Stimulated activated CD8-positive, alpha-beta memory T cell treated with anti-CD3 and anti-CD28 coated beads, Interleukin-2, amount 100 ng/mL, for 1 hour (primary cell): ENCODE measurements at places on chromosomes 5 and 9.

DNA sequence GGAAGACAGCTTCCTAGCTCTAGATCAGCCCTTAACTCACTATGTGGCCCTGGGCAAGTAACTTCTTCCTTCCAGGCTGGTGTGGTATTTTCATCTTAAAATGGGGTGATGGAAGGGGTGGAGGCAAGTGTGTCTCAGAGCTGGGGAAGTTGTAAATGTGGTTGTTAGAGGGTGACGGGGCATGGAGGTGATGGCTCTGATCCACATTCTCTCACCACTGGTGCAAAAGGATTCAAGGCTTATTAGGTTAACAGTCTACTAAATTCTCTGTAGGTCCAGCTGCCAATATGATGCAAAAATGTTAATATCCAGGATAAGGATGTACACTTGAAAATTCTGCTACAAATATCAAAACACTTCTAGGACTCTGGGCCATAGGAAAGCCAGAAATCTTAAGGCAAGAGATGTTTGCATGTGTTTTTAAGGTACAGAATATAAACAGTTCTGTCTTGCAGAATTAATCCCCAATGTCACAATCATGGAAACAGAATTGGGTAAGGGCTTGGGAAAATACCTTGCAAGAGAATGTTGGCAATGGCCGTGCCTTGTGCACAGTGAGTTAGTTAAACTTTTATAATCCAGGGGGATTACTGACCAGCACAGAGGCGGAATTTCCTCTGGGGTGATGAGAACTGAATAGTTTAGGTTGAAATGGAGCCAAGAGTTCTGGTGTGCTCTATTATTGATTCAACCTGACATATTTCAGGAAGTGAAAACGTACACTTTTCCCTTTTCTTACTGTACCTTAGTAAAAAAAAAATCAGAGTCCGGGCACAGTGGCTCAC lies 19.8 kb downstream of the TNFSF15 start:
- no peak for DNase-seq

DNA sequence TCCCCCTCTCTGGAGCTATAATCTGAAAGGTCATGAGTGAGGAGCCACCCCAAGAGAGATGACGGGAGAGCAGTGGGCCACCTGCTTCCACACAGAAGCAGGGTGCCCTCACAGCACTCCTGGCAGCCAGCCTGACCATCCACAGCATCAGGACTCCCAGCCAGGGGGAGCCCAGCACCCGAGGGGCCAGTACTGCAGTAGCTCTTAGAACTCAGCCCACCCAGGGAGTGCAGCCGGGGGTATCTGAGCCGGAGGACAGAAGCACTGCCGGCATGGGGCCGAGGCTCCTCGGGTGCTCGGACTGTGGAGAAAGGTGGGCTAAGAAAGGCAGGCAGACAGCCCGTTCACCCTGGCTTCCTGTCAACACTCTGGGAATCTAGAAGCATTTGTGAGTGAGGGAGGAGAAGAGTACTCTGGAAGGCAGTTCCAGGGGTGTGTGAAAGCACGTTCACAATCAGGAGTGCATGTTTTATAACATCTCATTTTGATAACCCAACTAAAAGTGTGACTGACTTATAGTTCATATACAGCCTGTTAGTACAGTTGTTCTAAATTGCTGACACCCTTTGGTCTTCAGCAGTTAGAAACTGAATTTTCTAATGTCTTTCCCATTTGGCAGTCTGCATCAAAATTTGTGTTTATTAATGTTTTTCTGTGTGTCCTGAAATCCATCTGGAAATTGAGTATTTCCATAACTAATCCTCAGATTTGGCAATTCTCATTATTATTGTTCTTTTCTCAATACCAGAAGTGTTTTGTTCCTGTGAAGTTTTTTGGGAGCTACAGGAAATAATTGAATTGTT lies 25.9 kb upstream of the ASPN start:
- no peak for DNase-seq

- DNase-seq = no peak
Observed at GRCh38 chr5:162801235-162801634, 636.2 kb upstream of the CCNG1 start.

DNA sequence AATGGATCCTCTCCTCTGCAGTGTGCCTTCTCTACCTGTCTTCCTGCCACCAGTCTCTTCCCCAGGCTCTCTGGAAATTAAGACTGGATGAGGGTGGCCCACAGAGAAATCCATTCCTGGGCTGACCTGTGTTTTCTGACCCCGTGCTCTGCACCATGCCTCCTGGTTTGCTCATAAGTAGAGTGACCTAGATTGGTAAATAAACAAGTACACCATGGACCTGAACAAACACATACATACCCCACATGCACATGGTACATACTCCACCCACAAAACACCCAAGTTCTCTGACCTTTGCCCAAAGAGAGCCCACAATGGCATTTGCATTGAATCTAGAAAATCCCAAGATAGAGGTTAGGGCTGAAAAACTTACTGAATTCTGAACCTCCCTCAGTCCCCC lies 77.5 kb upstream of the PLPP6 start:
- no peak for DNase-seq

DNA sequence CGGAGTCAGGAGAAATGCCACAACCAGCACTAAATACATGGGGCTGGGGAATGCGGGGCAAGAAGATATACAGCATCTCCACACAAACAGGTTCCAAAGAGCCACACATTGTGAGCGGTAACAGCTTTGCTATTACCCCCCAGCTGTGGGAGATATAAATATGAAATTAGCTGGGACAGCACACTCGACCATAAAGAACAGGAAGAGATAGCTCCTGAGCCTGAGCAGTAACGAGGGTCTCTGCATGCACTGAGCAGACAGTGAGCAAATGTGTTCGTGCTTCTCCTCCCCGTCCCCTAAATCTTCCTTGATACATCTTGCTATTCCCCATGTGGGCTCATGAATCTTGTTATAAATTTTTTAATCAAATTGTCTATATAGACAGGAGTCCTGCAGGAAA lies 53.1 kb downstream of the ADAMTS2 start:
- no peak for DNase-seq

- DNase-seq = no peak
Observed at GRCh38 chr5:29845206-29845605, 1348.3 kb upstream of the CDH6 start.

DNA sequence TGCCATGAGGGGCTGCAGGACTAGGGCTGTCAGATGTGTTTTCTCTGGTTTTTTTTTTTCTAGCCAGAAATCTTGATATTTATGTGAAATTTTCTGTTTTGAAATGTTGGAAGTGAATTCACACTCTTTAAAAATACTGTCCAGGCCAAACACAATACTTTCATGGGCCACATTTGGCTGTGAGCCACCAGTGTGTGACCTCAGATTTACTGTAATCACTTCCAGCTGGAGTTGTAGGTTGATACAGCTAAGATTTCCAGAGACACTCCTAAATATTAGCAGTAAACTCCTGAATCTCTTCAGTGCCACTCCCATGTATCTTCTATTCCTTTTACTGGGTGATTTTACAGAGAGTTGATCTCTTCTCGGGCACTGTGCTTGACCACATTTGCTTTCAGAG lies 92.2 kb upstream of the CKMT2 start:
- no peak for DNase-seq

- DNase-seq = no peak
Observed at GRCh38 chr5:141084487-141084989, 9.9 kb upstream of the PCDHB2 start.

GRCh38 chr5:152007653-152008335 lies 83.1 kb upstream of the GLRA1 start:
- no peak for DNase-seq

GRCh38 chr9:36969216-36969771 lies 64.8 kb downstream of the PAX5 start:
- DNase-seq = no peak

DNA sequence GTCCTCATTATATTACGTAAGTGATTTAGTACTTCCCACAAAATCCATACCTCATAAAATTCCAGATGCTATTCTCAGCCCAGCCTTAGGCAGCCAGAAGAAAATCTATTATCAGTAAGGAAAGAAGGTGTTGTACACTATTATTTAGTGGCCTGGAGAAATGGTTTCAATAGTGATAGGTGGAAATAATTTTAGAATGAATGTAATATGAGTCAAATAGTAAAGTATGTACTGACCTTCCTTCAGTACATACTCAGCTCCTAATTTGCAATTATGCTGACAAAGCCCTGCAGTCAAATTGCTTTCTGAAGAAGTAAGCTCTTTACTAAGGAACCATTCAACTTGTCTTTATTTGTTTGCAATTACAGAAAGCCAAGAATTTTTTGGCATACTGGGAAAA lies 409.2 kb downstream of the HTR1A start:
- no peak for DNase-seq

- no peak for DNase-seq
Observed at GRCh38 chr9:23464275-23464674, 361.8 kb downstream of the ELAVL2 start.

- DNase-seq = no peak
Observed at GRCh38 chr9:98778711-98779530, 17.4 kb downstream of the ANKS6 start.

DNA sequence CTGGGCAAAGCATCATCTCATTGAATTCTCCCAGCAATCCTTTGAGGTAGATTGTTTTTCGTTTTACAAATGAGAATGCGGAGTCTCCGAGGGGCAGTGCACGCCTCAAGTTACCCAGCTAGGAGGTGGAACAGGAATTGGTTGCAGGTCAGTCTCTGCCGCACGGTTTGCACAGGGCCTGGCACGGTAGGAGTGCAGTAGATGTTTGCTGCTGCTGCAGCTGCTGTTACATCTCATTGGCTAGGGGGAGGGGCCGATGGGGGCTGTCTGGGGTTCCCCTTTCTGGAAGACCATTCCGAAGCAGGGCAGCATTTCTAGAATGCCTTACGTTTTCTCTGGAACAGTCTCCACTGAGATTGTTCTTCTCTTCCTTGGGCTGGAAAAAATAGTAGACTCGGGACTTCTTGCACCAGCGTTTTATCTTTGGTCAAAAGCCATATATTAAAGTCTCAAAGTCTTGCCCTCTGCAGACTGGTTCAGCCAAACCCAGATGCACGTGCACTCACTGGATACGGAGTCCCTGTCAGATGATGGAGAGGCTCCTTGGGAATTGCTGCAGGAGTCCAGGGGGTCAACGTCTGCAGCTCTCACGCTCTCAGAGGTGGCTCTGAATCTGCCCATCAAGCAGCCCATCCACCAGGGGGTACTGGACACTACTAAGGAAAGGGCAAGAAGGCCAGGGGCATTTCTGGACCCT lies 1.2 kb downstream of the USP20 start:
- no peak for DNase-seq
